DMS79 treated with DMSO at 0.1 percent for 48 hours (cell line): ENCODE measurements at places on chromosomes 1 and 21.

- DNase-seq: peak; percentile 12
Observed at GRCh38 chr1:6243053-6243834, 735 bp upstream of the HES3 start.

- DNase-seq: no peak
Observed at GRCh38 chr1:9133870-9134585, 5.1 kb upstream of the GPR157 start.

DNA sequence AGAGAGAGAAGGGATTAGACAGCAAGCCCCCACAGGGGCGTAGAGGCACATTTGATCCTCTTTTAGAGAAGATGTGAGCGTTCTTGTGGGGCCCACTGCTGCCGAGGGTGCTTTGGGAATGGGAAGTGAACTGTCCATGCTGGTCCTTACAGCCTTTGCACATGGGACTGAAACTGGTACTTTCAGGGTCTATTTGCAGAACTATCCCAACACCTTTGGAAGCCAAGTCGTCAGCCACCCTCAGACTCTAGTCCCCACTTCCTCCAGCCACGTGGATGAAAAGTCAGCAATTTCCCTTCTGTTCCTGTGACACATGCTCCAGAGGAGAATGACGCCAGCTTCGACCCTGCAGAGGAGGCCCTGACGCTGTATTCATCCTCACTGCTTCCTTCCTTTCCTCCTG, 2.6 kb upstream of the RAB7B start:
- no peak for DNase-seq

- DNase-seq: peak; percentile 81
Observed at GRCh38 chr1:18299441-18300338, 181.0 kb upstream of the KLHDC7A start.

DNA sequence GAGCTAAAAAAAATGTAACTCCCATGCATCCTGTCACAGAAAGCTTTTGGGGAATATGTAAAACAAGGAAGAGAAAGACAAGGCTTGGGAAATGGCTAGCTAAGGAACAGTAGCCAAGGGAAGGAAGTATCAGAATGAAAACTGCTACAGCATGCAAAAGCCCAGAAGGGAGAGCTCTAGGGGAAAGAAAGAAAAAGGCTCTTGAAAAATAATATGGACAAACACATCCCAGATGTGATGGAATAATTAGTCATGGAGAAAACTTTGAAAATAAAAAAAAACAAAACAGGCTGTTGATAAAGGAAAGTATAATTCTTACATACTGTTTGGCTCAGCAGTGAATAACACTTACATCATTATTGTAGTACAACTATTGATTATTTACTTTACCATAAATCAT, 47.9 kb upstream of the VCAM1 start:
- DNase-seq: no peak
